GOT3 (cell line): ENCODE measurements at places on chromosomes 13 and 19.

DNA sequence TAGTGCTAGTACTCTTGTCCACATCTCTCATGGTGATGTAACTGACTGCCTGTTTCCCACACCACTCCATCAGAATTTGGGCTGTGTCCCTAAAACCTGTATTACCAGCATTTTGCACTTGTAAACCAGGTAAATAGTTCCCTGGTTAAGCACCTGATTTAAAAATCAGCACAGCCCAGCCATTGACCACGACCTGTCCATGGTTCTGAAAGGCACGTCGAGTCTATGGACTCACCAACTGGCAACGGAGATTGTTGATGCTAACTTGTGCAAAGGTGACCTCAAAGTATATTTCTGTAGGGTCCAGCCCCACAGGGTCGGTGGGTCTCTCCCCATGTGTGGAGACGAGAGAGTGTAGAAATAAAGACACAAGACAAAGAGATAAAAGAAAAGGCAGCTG is 46.7 kb upstream of the ZNF835 start:
- no peak for DNase-seq

GRCh38 chr13:98540476-98540875 is 36.4 kb downstream of the STK24 start:
- DNase-seq, result no peak

DNA sequence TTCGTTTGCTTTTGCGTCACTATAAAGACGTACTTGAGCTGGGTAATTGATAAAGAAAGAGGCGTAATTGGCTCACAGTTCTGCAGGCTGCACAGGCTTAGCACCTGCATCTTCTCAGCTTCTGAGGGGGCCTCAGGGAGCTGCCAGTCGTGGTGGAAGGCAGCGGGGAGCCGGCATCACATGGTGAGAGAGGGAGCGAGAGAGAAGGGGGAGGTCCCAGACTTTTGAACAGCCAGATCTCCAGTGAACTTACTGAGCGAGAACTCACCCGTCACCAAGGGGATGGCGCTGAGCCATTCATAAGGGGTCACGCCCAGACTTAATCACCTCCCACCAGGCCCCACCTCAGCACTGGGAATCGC is 58.7 kb upstream of the F7 start:
- no peak for DNase-seq

- DNase-seq, result no peak
These were observed 1448.0 kb upstream of the MIR17HG start for GRCh38 chr13:89899302-89900103.

- DNase-seq, result no peak
These were observed 22.4 kb upstream of the EBI3 start for GRCh38 chr19:4206818-4207484.

DNA sequence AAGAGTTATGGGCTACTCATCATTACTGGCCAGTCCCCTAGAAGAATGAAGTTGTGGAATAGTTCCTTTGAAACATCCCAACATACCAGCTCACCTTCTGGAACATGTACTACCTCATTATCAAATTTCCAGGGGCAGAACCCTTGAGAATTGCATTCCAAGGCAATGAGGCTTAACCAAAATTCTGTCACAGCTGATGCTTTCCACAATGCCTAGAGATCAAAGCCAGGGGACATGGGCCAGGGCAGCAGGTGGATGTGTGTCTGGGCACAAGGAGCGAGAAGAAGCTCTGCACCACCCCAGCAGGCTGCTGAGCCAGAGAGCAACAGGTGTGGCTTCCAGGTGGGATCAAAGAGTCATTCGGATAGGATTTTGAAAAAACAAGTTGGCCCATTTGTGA is 362.1 kb downstream of the EFNB2 start:
- no peak for DNase-seq

DNA sequence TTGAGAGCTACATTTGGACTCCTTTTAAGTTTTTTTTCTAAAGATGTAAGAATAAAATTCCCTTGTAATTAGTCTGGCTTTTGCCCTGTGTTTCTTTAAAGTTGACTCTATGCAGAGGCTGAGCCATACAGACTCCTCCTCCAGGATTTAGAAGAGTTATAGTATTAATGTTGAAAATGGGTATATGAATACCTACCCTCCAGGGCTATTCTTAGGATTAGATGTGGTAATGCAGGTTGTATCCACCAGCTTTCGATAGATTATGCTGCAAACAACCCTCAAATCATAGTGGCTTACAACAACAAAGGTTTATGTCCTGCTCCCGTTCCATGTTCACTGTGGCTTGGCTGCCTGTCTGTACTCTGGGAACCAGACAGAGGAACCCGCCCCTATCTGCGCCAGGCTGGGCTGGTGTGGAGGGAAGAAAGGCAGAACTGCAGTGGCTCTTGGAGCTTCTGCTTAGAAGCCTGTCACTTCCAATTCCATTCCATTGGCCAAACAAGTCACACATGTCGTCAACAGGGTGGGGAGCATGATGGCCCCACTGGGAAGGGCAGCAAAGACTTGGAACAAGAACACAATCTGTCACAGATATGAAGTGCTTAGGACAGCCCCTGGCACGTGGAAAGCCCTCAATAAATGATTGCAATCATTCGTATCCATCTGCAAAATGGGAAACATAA is 290.8 kb downstream of the FOXO1 start:
- DNase-seq, result no peak

- DNase-seq, result no peak
These were observed 22.2 kb downstream of the ZNF701 start for GRCh38 chr19:52592301-52592700.

GRCh38 chr19:47370045-47370611 is 21.0 kb downstream of the DHX34 start:
- no peak for DNase-seq
